ENCODE measurements at places on chromosomes 7 and 10. TPM values are rescaled to one million over a fixed set of nuclear protein-coding genes. Genes with fewer than 3 reads are reported as not detected.
A peak's percentile ranks its signal among the peaks of the same experiment; 100 is the strongest.

DNA sequence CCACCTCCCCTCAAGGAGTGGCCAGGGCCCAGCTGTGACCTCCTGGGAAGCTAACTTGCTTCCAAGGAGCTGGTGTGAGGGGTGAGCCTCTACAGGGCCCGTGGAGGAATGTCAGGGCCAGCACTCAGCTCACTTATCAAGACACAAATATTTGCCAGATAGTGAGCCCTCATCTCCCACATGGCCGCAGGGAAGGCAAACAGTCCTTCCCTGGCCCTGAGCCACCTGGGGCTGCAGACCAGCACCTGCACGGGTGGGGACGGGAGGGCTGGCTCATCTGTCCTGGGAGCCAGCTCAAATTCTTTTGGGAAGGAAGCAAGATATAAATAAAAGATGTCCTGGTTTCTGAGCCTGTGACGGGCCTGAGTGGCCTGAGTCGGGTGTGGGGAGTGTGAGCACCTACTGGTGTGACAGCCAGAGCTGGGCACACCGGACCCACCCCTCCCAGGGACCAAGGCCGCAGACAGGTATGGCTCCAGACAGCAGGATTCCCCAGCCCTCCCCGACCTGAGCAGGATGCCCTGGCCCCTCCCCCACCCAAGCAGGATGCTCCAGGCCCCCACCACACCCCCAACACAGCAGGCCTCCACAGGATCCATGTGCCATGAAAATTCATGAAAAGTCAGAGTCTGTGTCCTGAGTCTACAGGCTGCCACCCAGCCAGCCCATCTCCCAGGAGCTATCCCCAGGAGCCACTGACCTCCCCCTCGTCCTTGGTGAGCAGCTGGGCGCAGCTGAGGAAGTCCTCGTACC is 148.0 kb downstream of the MAPK8 start:
- peak; percentile 34 for DNase-seq

- no peak for DNase-seq
These were observed 396.2 kb downstream of the TYW1 start for GRCh38 chr7:67392596-67393438.

DNA sequence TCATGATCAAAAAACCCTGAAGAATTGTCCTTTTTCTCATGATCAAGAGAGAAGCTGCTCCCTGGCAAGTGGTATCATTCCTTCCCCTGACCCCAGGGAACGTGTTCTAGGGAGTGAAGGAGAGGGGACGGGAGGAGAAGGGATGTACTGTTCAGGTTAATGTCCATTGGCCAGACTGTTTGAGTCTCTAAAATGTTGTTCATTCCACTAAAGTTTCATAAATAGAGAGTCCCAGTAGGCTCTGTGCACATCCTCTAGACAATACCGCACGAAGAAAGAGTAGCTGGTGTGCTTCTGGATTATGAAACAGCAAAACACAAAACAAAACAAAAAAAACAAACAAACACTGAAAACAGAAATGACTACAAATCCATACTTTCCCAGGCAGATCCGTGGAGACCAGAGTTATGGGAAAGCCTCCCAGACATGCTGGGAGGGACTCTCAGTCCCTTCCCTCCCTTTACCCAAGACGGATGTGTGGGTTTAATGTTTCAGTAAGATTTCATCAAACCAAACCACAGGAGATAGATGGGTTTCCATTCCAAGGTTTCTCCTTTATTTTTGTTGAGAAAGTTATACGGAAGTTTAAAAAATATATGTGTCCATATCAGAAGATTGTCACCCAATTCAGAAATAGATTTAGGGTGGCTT is 66.5 kb upstream of the TNS3 start:
- no peak for DNase-seq

- no peak for DNase-seq
These were observed 188.9 kb downstream of the SKIDA1 start for GRCh38 chr10:21336476-21337170.

- no peak for DNase-seq
These were observed 9.9 kb upstream of the PPP1R9A start for GRCh38 chr7:94897541-94897940.

DNA sequence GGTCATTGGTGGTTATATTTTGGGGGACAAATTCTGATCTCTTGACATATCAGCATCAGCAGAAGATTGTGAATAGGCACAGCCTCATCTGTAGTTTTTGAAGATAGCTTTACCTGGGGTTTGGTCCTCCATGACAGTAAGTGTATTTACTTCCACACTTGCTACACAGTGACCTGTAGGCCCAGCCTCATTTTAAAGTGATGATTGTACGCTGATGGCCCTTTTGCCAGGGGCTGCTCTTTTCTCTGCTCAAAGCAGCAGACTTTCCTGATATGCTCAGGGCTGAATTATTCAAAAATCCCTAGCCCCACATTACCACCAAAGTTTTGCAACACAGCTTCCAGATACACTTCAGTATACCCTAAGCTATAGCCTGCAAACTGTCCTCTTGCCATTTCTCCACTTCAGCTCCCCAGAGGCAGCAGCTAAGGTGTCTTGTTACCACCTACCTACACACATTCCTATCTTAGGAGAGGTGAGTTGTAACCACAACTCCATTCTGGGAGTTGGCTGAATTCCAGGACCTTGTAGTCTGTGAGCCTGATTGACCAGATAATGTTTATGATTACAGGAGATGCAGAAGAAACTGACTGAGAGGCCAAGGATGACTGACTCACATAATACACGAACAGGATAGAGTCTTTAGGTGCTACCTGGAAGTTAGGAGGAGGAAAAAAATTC is 6.0 kb downstream of the ASB4 start:
- no peak for DNase-seq

The RBP4 gene
- 12.1 TPM for polyA plus RNA-seq

The LRRC61 gene
- polyA plus RNA-seq, result 2.6 TPM

The NUDT13 gene
- polyA plus RNA-seq, result 2.4 TPM

The DEPP1 gene
- polyA plus RNA-seq, result 492 TPM

The GNG11 gene
- 28.3 TPM for polyA plus RNA-seq

Data from aorta (tissue), 5 donors.